Stimulated activated CD8-positive, alpha-beta memory T cell treated with anti-CD3 and anti-CD28 coated beads, Interleukin-4, amount 100 ng/mL, for 48 hours (primary cell): ENCODE measurements at places on chromosomes 13 and 19.

- peak; percentile 89 for DNase-seq
Observed at GRCh38 chr13:45367358-45367757, 26.4 kb upstream of the TPT1 start.

DNA sequence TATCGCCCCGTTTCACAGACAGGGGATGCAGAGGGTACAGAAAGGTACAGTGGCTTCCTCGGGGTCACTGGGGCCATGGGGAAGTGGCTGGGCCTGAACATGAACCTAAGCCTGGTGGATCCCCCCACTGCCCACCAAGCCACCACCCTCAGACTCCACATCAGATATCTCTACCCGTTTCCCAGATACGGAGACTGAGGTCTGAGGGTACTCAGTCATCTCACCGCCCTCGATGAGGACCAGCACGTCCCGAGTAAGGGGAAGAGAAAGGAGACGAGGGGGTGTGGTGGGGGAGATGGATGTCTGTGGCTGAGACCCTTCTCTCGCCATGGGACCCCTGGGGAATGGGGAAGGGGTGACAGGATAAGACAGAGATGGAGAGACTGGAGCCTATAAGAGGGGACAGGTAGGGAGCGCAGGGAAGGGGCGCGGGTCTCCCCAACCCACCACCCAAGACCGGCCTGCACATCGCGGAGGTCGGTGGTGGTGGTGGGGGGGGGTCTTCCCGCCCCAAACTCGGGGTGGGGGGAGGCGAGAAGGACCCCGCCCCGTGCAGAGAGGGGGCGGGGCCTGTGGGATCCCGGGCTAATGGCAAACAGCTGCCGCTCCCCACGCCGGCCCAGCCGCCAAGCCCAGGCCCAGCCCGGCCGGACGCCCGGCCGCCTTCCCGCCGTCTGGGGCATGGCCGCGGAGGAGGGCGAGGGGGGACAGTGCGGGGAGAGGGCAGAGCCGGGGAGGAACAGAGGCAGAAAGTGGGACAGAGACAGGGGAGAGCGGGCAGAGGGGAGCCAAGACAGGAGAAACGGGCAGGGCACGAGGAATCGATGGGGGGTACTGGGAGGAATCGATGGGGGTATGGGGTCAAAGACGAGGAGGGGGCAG, 698 bp downstream of the KANK2 start:
- DNase-seq: no peak

DNA sequence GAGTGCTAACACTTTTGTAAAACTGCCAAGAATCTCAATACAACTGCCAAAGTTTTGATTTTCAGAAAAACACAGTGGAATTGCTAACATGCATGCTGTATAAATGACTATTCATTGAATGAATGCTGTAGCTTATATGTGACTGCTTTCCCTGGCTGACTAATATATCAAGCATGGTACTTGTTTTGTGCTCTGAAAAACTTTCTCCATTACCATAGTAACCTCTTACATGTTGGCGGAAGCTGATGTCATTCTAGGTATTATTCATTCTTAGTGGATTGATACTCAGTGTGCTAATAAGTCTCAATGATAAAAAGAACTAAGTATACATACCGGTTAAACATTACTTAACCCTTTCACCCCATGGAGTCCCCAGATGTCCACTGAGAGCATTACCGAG, 166.1 kb upstream of the MYO16 start:
- DNase-seq: no peak

DNA sequence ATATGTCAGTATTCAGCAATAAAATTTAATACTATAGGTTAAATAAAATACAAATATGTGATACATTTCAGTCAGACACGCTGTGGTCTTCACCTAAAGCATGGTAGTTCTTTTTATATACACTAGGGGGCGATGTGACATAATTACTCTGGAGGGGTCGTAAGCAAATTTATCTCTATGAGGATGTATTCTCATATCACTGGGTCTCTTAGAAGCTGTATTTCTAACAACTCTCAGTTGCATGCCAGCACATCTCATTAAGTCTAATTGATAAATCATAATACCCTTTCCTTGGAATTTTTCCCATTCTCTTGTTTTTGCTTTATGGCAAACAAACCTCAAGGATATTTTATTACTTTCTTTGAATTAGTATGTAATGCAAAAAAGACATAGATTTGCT, 3.9 kb upstream of the PCDH17 start:
- no peak for DNase-seq

- DNase-seq: no peak
Observed at GRCh38 chr19:1979642-1980041, 35.9 kb downstream of the BTBD2 start.

- DNase-seq: no peak
Observed at GRCh38 chr19:35081201-35081600, 34.4 kb upstream of the FXYD3 start.

GRCh38 chr19:19687090-19687489, 18.5 kb downstream of the ZNF101 start:
- DNase-seq: no peak

DNA sequence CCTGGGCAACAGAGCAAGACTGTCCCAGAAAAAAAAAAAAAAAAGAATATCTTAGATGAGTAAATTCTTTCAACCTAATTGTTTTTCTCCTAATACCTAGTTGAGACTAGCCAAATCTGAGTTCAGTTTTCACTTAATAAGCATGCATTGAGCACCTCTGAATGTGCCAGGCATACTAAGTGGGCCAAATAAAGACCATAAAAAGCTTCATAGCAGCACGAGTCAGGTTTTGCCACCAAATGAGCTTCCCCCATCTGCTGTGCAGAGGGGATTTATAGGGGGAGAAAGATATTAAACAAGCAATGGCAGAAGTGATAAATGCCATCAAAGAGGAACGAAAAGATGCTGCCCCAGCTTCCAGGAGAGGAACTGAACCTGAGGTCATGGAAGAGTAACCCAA, 11.4 kb downstream of the THSD1 start:
- DNase-seq: no peak

GRCh38 chr13:35213911-35214310, 262.6 kb downstream of the MAB21L1 start:
- DNase-seq: no peak
